H1 (cell line): ENCODE measurements at places on chromosomes 13 and 19. TPM values are rescaled to one million over a fixed set of nuclear protein-coding genes. Genes with fewer than 3 reads are reported as not detected.
A peak's percentile ranks its signal among the peaks of the same experiment; 100 is the strongest.

ATP4B gene
- total RNA-seq, result not detected in 2 replicates

GRCh38 chr13:40024204-40024966, 368.9 kb downstream of the COG6 start:
- DNase-seq, result no peak

ZNF154 gene
- 9.5 and 11.6 TPM in 2 replicates for total RNA-seq

DNA sequence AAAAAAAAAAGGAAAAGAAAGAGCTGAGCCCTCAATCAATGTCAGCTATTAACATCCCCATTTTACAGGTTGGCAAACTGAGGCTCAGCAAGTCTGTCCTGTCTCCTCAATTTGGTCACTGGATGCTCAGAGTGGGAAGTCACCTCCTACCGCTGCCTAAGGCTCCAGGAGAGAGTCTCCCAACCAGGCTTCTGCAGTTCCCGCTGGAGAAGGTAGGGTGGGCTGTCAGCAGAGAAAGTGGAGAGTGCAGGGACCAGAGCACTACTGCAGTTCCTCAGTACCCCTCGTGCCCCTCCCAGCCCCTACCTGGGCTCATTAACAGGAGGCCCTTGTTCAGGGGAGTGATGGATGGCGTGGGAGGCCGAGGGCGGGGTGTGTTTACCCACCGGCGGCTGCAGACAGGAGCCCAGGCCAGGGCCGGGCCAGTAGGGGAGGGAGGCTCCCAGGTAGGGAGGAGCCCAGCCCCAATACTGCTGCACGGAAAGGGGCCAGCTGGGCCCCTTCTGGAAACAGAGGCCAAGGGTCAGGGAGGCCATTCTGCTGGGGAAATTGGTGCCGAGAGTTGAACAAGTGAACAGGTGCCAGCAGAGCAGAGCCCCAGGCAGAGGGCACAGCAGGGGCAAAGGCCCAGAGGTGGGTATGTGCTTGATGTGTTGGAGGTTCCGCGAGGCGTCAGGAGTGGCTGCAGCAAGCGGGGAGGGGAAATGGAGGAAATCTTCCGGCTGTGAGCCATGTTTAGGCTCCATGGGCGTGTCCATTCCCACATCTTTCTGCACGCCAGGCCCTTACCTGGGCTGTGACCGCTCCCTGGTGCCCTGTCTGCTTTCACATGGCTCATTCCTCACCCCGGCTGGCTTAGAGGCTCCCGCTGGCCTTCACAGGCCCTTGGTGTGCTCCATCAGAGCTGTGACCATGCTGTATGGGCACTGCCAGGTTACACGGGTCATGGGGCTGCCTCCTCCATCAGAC, 7.6 kb upstream of the COMP start:
- no peak for DNase-seq

- DNase-seq, result no peak
Measured at GRCh38 chr19:49094505-49095482, 9.5 kb downstream of the SNRNP70 start.

- no peak for DNase-seq
Measured at GRCh38 chr19:12793290-12794195, 2.3 kb downstream of the JUNB start.

CPB2 gene
- not detected in 2 replicates for total RNA-seq

DNA sequence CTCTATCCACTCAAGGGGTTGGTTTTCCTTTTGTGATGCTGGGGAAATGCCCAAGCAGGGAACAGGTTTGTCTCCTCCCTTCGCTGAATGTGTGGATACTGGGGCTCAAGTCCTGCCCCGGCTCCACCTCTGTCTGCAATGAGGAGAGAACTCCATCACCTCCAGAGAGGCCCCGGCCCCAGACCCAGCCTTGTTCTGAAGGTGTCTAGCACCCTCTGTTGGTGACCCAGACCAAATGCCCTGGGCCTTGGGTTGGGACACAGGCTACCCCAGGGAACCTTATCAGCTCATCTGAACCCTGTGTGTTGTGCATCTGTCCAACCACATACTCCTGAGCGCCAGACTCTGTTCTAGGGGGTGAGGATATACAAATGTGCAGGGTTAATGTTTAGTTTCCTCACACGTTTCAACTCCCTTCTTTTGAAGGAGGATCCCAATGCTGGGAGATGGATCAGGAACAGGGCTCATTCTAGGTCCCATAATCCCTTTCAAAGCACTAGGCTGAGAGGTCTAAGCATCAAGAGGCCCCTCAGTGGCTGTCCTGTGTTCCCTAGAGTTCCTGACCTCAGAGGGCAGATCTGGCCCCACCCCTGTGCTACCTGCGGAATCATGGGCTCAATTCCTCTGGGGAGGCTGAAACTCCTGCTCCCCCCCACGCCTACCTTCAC, 112.5 kb upstream of the SLC7A1 start:
- peak; percentile 79 for DNase-seq

DNA sequence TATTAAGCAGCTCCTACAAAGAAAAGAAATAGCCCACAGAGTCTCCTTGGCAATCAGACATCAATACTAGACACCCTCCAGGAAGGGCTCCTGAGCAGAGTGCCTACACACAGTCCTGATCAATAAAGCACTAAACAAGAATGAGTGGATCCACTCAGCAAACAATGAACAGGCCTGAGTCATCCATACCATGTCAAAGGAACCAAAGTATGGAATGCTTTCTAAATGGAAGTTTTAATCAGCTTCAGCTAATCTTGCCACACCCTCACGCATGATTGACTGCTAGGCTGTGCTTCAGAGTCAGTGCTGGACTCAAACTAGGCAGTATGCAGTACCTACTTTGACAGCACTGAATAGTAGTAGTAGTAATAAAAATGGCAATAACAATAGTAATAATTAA, 392.7 kb upstream of the HTR2A start:
- no peak for DNase-seq

TEX29 gene
- total RNA-seq, result 1.1 TPM in 1 of 2 replicates, not detected in the other

DNA sequence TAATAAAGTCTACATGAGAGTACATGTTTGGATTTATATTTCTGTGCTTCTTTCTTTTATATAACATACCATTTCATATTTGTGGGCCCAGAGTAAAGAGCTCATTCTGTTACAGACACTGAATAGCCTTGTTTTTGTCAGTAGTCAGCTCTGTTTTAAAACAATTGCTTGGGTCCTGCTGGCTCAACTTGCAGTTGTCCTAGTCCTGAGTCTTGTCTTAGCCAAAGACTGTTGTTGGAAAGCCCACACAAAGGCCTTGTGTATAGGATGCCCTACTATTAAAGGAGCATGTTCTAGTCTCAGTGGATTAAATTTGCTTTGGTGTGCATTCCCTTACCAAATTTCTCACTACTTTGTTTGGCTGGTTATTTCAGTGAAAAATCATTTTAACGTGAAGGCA, 3.8 kb upstream of the KCNRG start:
- no peak for DNase-seq

DNA sequence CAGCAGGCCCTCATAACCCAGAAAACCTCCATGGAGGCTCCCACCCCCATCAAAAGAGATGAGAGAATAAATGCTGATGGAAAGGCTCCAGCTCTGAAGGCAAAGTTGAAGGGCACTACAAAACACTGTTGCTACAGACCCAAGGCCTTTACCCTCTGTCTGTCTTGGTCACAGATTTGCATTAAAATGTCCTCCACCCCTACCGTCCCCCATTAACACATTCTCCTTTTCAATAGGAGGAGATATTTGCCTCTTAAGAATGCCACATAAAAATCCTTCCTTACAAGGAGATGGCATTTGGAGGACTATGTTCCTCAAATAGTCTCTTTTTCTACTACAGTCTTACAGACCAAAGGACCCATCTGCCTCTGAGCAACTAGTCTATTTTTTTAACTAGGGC, 361.5 kb downstream of the ENOX1 start:
- no peak for DNase-seq

- no peak for DNase-seq
Measured at GRCh38 chr13:73952648-73953047, 181.6 kb downstream of the KLF12 start.

DNA sequence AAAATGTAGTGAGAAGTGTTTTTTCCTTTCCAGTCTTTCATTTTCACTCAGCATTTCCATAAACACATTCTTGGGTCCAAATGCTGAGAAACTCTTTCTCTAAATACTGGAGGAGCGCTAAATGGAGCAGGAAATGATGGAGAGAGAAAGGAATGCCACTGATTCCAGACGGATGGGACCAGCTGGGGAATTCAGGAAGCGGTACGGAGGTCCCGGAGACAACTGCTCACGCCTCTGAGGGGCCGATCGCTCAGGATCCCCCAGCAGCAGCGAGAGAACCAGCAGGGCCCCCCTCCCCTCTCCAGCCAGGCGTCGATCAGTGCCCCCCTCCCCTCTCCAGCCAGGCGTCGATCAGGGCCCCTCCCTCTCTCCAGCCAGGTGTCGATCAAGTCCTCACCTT, 13.2 kb downstream of the RASA3 start:
- no peak for DNase-seq

DNA sequence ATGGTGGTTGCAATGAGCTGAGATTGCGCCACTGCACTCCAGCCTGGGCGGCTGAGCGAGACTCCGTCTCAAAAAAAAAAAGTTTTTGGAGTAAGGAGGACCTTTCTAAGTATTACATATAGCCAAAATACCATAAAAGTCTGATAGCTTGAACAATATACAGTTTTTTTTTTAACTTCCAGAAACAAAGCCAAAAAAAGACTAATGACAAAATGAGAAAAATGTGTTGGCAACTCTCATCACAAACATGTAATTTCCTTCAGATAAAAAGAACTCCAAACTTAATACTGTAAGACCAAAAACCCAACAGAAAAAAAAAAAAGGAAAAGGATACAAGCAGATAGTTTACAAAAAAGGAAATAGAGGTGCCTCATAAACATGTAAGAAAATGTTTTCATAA, 68.2 kb upstream of the MED4 start:
- no peak for DNase-seq

DNA sequence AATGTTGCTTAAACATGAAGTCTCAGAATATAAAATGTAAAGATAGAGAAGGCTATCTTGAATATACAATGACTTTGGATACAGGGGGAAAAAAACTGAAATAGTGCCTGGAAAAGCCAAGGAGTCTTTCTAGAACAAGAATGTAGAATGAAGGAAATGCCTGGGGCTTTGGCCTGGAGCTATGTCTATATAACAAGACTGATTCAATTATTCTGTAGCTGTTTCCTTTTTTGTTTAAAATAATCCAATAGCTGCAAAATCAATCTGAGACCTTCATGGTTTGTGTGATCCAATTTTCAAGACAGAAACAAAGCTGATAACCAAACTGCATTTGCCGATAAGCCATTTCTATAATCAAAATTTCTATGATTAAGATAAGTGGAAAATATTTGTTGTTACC, 530.9 kb upstream of the NBEA start:
- DNase-seq, result no peak

GRCh38 chr13:35995136-35995535, 136.0 kb downstream of the DCLK1 start:
- DNase-seq, result no peak

KIR2DL4 gene
- total RNA-seq, result not detected in 2 replicates

DNA sequence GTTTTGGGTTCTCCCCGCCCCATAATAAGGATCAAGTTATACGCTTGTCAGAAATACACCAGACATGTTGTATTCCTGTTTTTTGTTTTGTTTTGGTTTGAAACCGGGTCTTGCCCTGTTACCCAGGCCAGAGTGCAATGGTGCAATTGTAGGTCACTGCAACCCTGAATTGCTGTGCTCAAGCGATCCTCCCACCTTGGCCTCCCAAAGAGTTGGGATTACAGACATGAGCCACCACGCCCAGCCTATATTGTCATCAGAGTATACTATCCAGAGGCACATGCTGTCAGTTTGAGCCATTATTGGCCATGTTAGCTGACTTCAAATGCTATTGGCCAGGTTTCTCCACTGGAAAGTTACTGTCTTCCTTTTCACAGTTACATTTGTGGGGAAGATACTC, 9.8 kb downstream of the SAFB start:
- no peak for DNase-seq

DNA sequence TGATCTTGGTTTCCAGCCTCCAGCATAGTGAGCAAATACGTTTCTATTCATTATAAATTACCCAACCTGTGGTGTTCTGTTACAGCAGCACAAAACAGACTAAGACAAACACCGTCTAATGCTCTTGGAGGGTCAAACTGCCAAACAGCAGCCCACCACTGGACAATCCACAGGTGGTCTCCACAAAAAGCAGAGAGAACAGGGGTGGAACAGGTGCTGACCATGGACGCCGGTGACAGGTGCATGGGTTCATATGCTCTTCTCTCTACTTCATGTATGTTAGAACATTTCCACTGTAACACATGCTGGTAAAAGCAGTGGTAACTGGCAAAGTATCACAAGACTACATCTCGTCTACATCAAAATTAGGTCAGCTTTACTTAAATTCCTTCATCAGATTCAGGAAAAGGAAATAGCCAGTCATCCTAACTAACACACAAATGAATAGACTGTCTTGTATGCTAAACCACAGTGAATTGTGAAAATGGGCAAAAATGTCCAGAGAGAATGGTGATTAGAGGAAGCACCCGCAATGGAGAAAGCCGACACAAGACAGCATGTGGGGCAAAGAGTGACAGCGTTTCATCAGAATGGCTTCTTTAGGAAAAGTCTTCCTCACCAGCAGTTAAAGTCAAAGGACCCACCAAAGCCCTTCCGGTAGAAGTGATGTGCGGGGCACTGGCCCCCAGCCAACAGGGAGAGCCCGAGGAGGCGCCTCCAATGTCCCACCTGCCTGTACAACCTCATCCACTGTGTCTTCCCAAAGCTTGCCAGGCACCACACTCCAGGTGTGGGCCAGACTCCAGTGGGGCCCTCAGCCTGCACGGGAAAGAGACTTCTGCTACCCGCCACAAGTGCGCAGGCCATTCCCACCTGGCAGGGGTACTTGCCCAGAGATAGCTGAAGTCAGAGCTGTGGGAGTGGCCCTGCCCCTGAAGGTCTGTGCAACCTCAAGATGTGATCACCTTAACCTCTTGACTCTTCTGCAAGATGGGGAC, 6.5 kb downstream of the CARS2 start:
- no peak for DNase-seq

DNA sequence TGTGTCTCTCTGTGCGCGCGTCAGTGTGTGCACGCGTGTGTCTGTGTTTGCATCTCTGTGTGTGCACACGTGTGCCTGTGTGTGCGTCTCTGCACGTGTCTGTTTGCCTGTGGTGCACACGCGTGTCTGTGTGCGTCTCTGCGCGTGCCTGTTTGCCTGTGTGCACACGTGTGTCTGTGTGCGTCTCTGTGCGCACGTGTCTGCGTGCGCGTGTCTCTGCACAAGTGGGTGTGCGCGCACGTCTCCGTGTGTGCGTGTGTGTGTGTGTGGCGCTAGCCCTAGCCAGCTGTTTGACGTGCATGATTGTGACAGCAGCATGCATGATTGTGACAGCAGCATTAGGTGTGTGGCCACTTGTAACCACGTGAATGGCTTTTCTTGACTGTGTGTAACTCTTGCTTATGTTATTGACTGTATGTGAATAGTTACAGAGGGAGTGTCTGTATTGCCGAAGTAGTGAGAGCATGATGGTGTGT, 31.1 kb downstream of the ZNF146 start:
- no peak for DNase-seq
